ENCODE measurements at places on chromosomes 5 and 9. TPM values are rescaled to one million over a fixed set of nuclear protein-coding genes. Genes with fewer than 3 reads are reported as not detected.

- no peak for DNase-seq
Observed at GRCh38 chr5:9540791-9541190, 5.1 kb downstream of the SEMA5A start.

GRCh38 chr9:134190232-134191121 is 26.1 kb upstream of the RNU6ATAC start:
- no peak for DNase-seq

CCNO gene
- 43.2 TPM for total RNA-seq

GRCh38 chr5:2867373-2867933 is 116.0 kb upstream of the IRX2 start:
- DNase-seq, result no peak

TMEM252 gene
- total RNA-seq, result not detected

GRCh38 chr5:7745882-7746610 is 104.9 kb downstream of the CFAP90 start:
- DNase-seq, result peak; percentile 83

NPM1 gene
- 269 TPM for total RNA-seq

- DNase-seq, result no peak
Observed at GRCh38 chr9:14165376-14166035, 148.4 kb downstream of the NFIB start.

ERAP2 gene
- 20.6 TPM for total RNA-seq

All from ascending aorta (tissue), 2 donors.